ENCODE measurements at places on chromosomes 4 and X.

- no peak for DNase-seq
These were observed 193.5 kb upstream of the FTHL17 start for GRCh38 chrX:31265383-31265782.

DNA sequence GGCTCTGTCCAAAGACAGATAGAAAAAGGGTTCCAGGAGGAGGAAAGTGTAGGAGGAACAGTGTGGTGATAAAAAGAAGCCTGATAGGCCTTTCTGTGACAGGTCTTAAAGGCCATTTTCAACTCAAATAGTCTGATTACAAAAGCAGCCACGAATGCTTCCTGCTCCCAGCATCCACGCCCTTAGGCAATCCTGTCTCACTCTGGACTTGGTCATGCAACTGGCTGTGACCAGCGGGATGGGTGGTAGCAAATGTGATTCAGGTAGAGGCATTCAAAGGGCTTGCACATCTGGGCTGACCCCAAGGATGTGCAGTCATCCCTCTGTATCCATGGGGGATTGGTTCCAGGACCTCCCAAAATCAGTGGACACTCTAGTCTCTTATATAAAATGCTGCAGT lies 14.4 kb upstream of the SEPSECS start:
- no peak for DNase-seq

DNA sequence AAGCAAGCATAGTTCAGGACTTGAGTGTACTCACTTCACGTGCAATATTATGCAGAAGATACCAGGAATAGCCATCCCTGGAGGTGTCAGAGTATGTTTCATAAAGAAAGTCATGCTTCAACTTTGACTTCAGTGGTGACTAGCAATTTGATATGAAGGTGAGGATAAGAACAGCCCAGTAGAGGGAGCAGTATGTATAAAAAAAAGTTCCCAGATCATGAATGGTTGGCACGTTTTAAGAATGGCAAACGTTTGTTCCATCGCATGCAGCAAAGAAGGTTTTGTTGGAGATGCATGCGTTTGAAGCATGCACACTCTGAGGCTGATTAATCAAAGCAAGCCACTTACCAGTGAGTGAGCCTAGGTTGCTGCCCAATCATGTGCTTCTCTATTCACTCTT lies 33.5 kb upstream of the SLITRK4 start:
- DNase-seq, result no peak

- no peak for DNase-seq
These were observed 249.4 kb downstream of the ADAMTS3 start for GRCh38 chr4:72319601-72320021.

GRCh38 chr4:87469390-87469789 lies 47.0 kb downstream of the NUDT9 start:
- no peak for DNase-seq

- DNase-seq, result no peak
These were observed 999 bp upstream of the KLHL15 start for GRCh38 chrX:24027985-24028384.

DNA sequence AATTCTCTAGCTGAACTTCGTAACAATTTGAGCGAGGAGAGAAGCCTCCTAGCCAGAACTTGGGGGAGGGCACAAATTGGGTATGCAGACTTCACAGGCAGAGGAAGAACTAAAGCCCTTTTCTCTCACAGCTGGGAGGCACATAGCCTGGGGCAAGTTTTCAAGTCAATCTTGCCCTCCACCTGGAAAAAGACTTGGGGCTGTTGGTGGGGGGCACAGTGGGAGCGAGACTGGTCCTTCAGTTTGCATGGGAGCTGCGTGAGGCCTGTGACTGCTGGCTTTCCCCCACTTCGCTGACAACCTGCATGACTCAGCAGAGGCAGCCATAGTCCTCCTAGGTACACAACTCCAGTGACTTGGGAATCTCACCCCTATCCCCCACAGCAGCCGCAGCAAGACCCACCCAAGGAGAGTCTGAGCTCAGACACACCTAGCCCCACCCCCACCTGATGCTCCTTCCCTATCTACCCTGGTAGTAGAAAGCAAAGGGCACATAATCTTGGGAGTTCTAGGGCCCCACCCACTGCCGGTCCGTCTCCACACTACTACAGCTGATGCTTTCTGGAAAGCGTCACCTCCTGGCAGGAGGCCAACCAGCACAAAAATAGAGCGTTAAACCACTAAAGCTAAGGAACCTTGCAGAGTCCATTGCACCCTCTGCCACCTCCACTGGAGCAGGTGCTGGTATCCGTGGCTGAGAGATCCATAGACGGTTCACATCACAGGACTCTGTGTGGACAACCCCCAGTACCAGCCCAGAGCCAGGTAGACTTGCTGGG lies 160.8 kb downstream of the CBLL2 start:
- DNase-seq, result no peak

GRCh38 chr4:62640296-62640695 lies 1440.2 kb downstream of the ADGRL3 start:
- no peak for DNase-seq

GRCh38 chr4:105279314-105279713 lies 132.6 kb downstream of the TET2 start:
- DNase-seq, result no peak

DNA sequence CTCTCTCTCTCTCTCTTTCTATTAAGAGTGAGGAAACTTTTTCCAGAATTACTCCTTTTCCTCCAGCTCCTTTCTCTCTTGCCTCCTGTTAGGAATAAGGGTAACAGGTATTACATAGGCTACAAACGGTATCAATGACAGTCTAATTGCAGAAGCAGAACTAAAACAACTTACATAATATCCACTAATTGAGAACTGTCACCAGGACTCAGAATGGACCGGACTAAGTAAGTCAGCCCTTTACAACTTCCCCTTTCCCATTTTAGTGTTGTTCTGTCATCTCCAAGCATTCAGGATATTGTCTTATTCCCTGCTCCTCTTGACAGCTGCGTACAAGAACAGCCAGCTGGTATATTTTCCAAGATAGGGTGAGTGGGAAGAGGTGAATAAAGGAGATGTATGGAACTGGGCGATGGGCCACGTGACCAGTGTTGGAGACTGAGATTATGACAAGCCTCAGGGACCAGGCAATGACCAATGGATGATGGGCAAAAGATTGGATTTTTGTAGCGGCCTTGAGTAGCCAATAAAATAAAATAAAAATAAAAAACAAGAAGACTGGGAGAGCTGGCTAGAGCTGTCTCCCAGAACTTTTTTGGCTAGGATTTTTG lies 2.3 kb upstream of the FNIP2 start:
- DNase-seq, result no peak

DNA sequence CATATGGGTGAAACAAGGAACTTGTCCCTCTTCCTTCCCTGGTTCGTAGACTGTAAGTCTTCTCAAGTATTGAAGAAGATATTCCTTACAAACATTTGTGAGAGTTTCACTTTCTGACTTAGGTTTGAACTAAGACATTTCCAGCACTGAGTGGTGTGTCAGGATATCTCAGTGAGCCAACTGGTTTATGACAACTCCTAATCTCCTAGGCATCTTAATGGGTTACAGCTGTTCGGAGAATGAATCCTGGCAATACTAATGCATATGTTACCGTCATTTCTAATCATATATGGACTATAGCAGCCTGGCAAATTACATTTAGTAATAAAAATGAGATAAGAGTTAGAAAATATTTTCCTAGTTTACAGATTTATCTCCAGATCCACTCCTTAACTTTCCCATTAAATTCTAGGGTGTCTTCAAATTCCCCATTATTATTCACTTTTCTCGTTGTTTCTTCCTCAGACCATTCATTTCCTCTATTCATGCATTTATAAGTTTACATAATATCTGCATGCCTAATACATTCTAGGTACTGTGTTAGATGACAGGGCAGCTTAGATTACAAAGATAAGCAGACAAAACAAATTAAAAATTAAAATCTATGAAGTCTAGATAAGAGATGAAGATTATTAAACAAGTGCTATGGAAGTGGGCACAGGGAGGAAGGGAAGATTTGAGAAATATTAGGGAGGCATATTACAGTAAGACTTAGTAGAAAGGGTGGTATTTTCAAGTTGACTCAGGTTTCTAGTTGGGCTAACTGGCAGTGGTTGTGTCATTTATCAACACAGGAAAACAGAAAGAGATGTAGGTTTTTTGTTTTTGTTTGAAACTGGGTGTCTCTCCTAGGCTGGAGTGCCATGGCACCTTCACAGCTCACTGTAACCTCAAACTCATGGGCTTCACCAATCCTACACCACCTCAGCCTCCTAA lies 173.9 kb downstream of the WDFY3 start:
- no peak for DNase-seq

DNA sequence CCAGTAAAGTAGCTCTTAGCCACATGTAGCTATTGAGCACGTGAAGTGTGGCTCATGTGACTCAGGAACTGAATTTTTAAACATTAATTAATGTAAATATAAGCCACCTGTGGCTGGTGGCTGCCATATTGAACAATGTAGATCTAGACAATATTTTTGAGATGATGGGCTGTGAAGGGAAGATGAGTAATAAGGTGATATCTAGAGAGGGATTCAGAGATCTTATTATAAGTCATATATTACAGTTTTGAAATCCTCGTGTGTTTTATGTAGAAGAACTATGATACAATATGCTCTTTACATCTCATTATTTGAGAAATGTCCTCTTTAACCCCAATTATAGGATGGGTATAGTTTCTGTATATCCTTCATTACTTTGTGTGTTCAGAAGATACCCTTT lies 5.6 kb downstream of the GAR1 start:
- DNase-seq, result no peak

GRCh38 chrX:2561456-2561855 lies 60.7 kb upstream of the DHRSX start:
- DNase-seq, result no peak

GRCh38 chrX:110178179-110178865 lies 139.6 kb downstream of the AMMECR1 start:
- peak; percentile 1 for DNase-seq

DNA sequence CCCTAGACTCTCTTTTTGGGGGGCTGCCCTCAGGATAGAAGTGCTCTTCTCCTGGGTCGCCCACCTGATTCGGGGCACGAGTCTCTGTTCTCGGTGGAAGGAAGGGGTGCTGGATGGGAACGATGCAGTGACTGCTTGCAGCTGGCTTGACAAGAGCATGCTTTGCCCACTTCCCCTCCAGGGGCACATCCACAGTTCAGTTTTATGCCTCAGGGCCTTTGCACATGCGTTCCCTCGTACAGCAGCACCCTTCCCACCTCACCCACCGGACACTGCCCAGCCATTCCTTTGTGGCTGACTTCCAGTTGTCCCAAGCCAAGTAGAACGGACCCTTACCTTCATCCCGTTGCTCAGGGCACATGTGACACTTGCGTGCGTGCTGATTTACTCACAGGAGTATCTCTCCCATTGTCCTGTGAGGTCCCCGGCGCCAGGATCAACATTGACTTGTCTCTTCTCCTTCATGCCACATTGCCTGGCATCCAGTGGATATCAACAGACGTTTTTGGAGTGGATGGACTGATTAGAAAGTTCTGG lies 60.0 kb downstream of the C4orf50 start:
- DNase-seq, result no peak

DNA sequence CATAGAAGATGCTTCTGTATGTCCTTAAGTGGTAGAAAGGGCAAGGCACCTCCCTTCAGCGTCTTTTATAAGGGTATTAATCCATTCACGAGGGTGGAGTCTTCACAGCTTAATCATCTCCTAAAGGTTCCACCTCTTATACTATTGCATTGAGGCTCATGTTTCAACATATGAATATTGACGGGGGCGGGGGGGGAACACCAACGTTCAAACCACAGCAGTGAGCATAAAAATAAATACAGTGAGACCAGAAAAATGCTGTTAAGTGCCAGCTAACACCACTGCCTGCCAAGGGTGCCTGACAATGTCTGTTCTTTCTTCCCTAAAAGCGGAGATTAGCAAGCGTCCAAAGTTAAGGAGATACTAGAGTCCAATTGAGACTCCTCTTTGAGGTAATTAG lies 323.3 kb downstream of the STK32B start:
- no peak for DNase-seq

DNA sequence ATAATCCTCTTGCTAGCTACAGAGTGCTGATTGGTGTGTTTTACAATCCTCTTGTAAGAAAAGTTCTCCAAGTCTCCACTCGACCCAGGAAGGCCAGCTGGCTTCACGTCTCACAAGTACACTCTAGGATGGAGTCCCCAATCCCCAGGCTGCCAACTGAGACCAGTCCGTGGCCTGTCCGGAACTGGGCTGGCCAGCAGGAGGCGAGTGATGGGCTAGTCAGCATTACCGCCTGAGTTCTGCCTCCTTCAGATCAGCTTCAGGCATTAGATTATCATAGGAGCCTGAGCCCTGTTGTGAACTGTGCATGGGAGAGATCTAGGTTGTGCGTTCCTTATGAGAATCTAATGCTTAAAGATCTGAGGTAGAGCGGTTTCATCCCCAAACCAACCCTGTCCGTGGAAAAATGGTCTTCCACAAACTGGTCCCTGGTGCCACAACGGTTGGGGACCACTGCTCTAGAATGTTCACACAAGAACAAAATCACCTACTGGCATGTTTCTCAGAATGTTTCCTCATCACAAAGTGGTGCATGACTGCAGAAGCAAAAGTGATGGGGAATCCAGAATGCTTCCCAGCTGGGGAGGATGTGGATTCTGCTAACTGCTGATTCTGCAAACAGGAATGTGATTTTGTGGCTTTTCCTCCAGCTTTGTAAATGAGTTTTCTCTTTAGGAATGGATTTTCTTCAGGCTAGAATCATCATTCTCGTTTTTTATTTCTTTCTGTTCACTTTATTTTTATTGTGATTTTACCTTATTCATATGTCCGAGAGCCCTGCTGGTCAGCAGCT lies 40.9 kb downstream of the SEPTIN11 start:
- no peak for DNase-seq

DNA sequence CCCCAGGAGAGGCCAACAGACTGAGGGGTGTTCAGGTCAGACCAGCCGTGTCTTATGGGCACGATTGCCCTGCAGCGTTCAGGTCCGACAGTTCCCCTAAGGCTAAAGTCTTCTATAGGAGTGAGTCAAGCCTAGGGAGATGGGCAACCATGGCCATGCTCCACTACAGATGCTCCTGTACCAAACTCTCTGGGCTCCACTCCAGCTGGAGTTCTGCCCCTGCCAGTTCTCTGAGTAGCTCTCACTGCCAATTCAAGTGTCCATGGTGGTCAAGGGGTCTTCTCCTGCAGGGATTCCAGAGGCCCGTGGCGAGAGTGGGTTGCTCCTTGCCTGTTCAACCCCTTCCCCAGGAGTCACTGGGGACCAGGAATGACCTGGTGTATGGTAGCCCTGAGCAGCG lies 38.2 kb downstream of the BEX3 start:
- DNase-seq, result no peak

DNA sequence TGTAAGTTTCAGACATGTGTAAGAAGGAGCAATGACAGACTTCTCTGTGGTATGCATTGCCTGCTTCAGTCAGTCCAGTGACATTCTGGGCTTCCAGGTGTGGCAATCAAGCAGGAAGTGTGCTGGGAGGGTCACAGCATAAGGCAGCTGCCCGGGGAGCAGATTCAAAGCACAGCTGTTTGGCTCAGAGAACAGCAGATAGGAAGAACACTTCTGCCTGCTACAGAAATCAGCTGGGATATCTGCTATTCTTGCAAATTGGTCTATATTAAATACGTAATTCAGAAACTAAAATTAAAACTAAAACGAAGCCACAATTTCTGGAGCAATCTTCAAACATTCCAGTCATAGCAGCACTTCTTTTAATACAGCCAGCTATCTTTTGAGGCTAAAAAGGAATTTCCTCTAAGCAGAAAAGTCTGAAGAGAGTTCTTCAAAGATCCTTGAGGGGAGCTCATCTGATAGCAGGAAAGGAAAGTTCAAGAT lies 47.5 kb upstream of the GALNT7 start:
- DNase-seq, result peak; percentile 64
